Stimulated activated CD4-positive, alpha-beta T cell treated with anti-CD3 and anti-CD28 coated beads, Interleukin-4, amount 100 ng/mL, for 1 hour (primary cell): ENCODE measurements at places on chromosomes 13 and 19.

GRCh38 chr13:25927363-25927762 lies 124.5 kb downstream of the SHISA2 start:
- no peak for DNase-seq

DNA sequence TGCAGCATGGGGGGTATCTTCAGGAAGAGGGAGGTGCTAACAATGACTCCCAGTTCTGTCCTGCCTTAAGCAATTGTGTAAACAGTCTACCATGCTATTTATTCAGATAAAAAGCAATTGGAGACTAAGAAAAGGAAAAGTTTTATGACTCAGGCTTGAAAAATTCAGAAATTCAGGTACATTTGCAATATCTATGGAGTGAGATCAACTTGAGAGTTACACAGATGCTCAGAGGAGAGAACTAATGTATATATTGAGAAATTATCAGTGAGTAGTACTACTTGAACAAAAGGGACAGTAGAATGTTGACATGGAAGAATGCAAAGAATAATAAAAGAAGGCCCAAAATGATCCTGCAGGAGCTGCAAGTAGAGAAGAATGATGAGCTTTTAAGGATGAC lies 277.6 kb upstream of the DACH1 start:
- DNase-seq: no peak

GRCh38 chr19:8684001-8684902 lies 14.3 kb downstream of the ACTL9 start:
- DNase-seq: no peak

- DNase-seq: no peak
Measured at GRCh38 chr13:70390064-70390463, 281.8 kb upstream of the KLHL1 start.

GRCh38 chr19:37172368-37173366 lies at the start of gene ZNF585A:
TSS of gene ZNF585A (minus strand) at chr19:37172695. CDS start at chr19:37169910, 2,785 bp downstream.
- DNase-seq: peak; percentile 84

GRCh38 chr13:111314852-111315251 lies 5.6 kb upstream of the TEX29 start:
- DNase-seq: no peak

DNA sequence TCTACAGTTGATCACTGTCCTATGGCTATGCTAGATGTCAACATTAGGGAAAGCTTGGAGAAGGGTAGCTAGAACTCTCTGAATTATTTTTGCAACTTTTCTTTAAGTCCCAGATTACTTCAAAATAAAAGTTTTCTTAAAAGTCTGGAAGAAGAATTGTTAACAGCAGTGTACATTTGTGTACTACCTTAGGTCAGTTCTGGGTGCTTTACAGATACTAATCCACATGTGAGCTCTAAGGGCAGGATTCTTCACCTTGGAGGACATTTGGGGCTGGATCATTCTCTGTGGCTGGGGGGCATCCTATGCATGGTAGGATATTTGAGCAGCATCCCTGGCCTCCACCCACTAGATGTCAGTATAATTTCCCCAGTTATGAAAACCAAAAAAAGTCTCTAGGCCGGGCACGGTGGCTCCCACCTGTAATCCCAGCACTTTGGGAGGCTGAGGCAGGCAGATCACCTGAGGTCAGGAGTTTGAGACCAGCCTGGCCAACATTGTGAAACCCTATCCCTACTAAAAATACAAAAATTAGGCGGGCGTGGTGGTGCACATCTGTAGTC lies 2.8 kb downstream of the BRME1 start:
- no peak for DNase-seq

GRCh38 chr19:19500975-19501644 lies 14.2 kb downstream of the TSSK6 start:
- no peak for DNase-seq

- DNase-seq: no peak
Measured at GRCh38 chr19:14769201-14769600, 9.2 kb downstream of the ADGRE2 start.

DNA sequence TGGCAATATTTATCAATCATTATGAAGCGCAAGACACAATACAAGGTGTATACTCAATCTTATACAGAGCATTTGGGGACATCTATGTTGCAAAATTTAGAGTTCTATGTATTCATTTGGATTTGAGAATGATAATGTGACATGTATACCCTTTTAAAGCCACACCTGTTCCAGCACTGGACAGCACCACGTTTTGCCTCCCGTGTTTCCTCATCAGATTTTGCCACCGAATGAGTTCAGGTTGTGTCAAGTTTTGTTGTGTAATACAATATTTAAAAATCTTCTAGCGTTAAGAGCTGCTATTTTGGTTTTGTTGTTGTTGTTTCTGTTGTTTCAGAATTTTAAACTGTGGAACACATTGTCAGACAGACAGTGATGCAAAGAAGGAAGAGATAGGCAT lies 568.3 kb upstream of the GPC6 start:
- no peak for DNase-seq

GRCh38 chr13:40329781-40330485 lies 336.5 kb downstream of the FOXO1 start:
- no peak for DNase-seq

DNA sequence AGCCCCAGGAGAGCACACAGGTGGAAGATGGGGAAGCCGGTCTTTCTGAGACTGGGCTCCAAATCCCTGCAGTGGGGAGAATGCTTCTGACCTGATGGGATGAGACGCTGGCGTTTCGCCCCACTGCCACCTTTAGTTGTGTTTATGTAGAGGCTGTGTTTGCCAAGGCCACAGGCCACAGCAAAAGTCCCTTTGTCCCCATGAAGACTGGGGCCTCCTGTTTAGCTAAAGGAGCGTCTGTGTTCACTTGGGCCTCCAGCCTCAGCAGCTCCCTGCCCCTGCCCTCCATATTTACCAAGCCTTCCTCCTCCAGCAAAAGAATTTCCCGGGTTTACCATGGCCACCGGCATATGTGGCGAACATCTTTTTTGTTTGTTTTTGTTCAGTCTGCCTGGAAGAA lies 10.4 kb upstream of the KLK14 start:
- DNase-seq: no peak

DNA sequence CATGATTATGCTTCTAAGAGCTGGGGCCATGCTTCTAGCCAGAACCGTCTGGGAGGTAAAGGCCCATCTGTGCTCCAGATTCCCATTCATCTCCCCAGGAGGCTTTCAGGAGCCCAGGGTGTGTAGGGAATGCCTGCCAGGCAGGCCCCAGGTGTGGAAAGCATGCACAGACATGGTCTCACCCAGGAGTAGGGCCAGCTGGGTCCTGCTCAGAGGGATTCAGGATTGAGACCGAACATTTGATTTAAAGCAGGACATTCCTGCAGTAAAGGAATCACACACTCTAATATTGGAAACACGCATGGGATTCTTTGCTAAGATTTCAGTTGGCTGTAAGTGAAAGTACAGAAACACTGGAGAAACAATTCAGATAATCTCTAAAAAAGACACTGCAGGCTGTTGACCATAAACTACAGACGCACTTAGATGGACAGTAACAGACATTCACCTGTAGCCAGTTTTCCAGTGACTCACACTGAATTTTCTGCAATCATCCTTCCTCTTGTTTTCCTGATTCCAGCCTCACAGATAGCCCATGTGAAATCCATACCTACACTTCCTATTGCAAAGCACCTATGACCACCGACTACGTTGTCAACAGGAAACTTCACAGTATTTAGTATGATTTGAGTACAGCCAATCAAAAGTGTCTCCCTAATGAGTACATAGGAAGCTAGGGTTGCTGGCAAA lies 257.8 kb downstream of the TBC1D4 start:
- no peak for DNase-seq

GRCh38 chr19:9205501-9206113 lies 13.8 kb downstream of the OR7D4 start:
- DNase-seq: peak; percentile 62

GRCh38 chr13:48299591-48299990 lies 4.0 kb upstream of the RB1 start:
- DNase-seq: no peak

DNA sequence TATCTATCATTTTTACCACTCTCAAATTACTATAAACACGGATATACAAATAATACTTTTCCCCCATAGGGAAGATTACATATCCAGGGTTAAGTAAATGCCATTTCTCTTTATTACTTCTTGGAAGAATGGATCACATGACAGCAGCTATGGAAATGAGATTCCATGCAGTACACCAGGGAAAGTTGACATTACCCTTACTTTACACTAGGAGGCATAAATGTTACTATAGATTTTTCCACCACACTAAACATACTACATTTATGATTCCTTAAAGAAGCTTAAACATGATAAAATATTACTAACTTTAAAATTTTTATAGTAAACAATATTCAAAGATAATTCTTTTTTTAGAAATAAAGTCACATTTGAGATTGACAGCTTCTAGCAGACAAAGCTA lies 611.4 kb downstream of the PCDH9 start:
- DNase-seq: no peak

DNA sequence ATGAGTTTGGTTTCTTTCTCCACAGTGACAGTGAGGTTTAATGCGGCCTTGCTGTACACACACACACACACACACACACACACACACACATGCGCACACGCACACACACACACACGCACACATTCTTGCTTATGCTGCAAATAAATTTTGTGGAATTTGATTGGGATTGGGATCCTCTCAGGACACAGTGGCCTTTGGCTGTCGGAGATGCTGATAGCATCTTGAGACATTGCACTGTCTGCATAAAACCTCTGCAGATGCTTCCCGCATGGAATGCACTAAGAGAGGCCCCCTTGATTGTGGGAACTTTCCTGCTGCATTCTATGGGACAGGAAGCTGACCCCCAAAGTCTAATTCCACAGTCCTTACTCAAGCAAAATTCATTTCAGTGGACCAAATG lies 145.6 kb downstream of the FLT1 start:
- no peak for DNase-seq

DNA sequence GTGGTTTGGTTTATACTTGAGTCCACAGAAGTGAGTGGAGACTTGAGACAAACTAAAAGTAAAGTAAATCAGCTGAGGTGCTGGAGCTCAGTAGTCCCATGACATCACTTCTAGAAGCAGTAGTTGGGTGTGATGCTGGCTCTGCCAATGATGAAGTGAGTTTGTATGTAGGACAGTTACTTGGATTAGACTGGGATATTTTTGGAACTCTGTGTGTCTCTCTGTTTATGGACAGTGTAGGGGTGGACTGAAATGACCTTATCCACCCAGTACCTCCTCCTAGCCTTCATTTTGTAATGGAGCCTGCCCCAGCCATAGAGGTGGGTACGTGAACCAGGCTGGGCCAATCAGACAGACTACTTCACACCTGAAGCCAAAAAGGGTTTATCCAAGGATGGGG lies 52.2 kb downstream of the POLR1D start:
- DNase-seq: no peak

DNA sequence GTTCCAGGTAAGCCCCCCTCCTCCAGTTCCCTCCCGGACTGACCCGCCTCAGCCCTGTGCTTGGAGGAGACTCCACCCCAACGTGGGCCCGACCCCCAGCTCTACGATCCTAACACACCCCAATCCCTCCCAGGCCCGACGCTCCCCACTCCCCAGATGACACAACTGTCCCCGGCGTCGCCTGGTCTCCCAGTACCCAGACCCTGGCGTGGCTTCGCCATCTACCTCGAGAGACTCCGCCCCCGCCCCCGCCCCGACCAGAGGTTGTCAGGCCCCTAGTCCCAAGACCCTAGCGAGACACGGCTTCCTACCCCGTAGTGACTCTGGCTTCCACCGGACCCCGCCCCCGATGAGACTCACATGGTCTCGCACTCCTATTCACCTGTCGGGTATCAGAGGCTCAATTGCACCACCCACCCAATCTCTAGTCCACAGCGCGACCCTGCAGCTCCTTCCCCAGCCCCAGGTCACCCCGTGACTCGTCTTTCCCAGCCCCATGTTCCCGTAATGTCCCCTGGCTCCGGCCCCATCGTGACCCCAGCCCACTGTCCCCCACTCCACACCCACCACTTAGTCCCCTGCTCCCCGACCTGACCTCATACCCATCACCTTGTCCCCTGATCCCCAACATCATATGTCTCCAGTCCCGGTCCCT lies 2.9 kb downstream of the CD37 start:
- DNase-seq: no peak

DNA sequence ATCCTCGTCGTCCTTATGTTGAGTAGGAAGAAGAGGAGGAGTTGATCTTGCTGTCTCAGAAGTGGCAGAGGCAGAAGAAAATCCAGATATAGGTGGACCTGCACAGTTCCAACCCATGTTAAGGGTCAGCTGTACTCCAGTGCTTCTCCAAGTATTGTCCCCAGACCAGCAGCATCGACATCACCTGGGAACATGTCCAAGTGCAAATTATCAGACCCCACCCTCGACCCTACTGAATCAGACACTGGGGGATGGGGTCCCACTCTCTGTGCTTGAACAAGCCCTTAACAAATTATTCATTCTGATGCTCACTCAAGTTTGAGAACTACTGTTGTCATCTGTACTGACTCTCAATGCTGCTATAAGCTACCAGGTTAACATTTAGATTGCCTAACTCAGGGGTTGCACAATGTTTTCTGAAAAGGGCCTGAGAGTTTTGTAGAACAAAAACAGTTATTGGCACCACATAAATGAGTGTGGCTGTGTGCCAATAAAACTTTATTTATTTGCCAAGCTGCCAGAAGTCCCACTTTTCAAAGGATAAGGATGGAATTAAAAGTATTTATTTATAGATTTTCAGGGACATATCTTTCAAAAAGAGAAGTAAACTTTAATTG lies 226.7 kb upstream of the IPO5 start:
- no peak for DNase-seq

- DNase-seq: peak; percentile 67
Measured at GRCh38 chr19:7917267-7918061, 2.7 kb upstream of the SNAPC2 start.

- DNase-seq: no peak
Measured at GRCh38 chr13:78742659-78743058, 83.7 kb upstream of the OBI1 start.

DNA sequence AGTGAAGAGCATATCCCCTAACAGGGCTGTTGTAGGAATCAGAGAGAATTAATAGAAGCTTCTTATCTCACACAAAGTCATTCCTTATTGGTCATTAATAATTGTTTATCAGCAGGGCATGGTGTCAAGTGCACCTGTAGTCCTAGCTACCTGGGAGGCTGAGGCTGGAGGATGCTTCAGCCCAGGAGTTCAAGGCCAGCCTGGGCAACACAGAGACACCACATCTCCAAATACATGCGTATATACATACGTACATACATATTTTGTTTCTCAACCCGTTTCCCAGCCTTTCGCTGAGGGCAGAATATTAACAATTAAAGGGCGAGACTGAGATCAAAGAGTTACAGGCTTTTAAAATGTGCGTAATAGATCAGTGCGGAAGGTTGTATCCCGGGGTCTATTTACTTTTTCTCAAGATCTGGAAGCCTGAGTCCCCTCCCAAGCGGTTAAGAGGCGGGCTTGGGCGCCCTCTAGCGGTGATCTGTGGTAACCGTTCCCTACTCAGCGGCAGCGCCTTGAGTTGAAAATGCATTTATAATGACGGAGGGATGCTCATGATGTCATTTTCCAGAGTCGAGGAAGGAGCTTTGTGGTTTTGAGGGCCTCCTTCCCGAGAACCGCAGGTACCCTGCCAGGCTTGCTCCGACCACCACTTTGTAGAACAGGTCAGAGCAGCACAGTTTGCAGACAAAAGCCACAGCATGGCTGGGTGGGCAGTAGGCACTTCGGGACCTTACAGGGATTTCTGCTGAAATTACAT lies 169.6 kb upstream of the GPR12 start:
- peak; percentile 73 for DNase-seq

GRCh38 chr13:50998326-50998725 lies 88.7 kb downstream of the RNASEH2B start:
- DNase-seq: no peak
